Posterior cingulate gyrus (tissue), 11 donors: ENCODE measurements at places on chromosomes 3 and 15.

DNA sequence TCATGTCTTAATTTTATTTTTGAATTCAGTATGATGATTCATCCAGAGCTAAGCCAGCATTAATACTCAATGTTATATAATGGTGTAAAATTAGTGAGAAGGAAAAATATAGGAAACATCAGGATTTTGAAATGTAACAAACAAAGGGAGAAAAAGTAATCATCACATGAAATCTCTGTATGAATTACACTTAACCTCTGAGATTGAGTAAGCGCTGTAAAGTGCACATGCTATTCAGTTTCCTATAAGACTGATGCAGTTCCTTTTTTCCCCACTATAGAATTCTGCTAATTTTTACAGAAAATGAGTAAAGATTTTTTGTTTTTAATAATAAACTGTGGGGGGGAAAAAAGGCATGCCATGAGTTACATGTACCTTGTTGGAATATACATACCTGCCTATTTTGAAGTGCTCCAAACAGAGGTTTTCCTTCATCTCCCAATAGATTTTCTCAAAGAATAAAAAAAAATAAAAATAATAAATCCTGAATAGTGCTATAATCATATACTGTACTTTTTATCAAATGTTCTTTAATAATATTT, 64.0 kb upstream of the TTBK2 start:
- no peak for DNase-seq

- DNase-seq: no peak
These were observed 73.5 kb downstream of the MGLL start for GRCh38 chr3:127748754-127749327.

GRCh38 chr3:140076552-140076951, 141.6 kb downstream of the CLSTN2 start:
- no peak for DNase-seq

GRCh38 chr3:17141699-17142098, 256.9 kb downstream of the PLCL2 start:
- no peak for DNase-seq

- no peak for DNase-seq
These were observed 121.6 kb downstream of the TFG start for GRCh38 chr3:100830931-100831330.

- DNase-seq: no peak
These were observed 32.1 kb upstream of the TNFAIP8L3 start for GRCh38 chr15:51126842-51127241.

- DNase-seq: no peak
These were observed 77.9 kb downstream of the ADAMTS17 start for GRCh38 chr15:100263721-100264455.

DNA sequence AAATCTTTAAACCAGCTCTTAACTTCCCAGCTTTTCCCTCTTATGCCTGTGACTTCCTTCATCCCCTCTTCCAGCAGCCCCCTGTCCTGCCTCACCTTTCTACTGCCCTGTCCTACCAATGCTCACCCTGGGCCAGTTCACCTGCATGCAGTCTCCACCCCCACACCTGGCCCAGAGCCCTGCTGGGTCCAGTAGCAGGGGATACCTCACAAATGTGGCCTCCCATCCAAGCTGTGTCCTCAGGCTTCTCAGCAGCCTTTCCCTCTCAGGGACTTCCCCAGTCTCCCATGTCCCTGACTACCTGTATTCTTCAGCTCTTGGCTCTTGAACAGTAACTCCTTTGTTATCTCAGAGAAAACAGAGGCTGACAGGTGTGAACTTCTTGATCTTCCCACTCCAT, 503.2 kb downstream of the MFSD1 start:
- no peak for DNase-seq

GRCh38 chr3:44984335-44984734, 8.3 kb downstream of the EXOSC7 start:
- no peak for DNase-seq

DNA sequence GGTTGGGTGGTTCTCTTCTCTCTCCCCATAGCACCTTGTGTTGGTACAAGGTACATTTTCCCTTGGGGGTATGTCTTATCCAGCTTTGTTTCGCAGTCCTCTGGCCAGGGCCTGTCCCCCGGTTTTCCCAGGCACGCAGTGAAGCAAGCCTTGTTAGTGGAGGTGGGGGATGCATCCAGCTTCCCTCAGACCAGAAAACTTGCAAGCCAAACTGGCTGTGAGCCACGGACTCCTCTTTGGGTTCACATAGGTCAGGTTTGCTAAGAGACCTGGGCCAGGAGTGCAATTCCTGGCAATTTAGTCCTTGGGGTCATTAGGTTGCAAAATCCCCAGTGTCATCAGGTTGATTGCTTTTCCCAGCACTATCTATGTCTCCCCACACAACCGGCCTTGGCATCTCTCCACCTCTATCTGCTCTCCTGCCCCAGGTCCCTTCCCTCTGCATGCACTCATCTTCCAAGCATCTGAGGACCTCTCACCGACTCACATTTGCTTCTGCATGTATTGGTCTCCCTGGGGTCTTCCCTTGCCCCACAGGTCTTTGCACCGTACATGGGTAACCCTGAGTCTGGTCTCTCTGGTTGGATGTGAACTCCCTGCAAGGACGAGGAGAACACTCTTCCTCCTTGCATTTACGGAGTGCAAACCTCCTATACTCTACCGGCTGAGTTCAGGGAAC, 34.2 kb downstream of the BCL2L10 start:
- DNase-seq: no peak

DNA sequence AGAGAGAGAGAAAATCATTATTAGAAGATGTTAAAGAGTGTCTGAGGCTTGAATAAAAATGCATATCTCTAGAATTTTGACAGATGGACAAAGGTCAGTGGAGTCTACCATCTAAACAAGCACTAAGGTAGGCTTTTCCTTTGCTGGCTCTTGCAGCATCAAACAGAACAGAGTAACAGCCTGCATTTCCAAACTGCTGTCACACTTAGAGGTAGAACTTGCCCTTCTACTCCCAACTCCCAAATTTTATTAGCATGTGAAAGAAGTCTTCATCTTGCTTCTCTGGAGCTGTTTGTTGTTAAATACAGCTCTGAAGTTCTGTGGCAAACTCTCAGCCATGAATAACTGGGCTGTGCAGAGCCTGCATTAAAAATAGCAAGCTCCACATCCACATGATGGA, 4.1 kb upstream of the MB21D2 start:
- DNase-seq: no peak

DNA sequence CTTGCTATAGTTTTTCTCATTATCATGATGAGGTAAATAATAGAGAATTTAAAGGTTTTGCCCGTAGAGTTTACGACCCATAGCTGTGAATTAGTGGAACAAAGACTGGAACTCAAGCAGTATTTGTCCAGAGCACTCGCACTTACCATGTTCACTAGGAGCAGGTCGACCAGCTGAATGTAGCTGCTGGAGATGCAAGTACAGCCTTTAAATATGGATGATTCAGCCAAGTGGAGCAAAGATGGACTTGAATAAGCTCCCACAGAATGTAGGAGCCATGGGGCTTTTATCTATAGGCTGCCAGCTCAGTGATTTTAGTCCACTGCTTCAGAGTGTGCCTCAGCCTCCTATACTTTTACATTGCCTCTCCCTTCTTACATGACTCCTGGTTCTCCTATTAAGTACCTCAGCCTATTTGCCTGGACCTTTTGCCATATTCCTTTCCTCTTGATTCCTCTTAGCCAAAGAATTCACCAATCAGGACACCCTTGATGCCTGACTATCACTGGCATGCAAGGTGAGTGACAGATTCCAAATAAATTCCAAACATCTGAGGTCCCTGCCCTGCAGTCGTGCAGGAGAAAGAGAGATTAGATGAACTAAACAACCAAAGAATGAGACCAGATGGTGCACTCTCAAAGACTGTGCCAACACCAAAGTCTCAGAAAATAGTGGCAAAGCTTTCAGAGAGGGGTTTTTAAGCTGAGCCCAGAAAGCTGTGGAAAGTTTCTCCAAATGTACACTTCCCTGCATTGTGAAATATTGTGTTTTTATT, 3.9 kb downstream of the MKRN3 start:
- no peak for DNase-seq

DNA sequence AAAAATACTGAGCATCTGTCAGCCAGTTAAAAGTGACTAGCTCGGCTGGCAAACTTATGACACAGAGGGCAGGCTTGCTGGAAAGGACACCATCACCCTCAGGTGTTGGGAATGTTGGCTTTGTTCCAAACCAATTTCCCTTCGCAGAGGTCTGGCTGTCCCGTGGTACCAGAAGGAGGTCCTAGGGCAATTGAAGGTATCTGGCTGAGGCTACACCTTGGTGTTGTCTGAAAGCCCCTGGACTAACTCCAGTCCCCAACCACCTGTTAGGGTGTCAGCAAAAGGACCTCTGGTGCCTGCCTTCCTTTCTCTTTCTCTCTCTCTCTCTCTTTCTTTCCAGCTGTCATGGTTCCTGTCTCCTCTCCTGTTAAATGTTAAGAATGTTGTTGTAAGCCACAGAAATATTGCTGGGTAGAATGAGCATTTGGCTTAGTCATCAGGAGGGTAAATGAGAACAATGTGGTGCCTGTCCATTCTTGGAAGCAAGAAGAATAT, 12.5 kb downstream of the PRR20G start:
- DNase-seq: no peak

- DNase-seq: no peak
These were observed 1.3 kb downstream of the RAD51 start for GRCh38 chr15:40696228-40696627.

- no peak for DNase-seq
These were observed 160.6 kb upstream of the ICE2 start for GRCh38 chr15:60639502-60639901.

- DNase-seq: no peak
These were observed 22.4 kb downstream of the NANOGP8 start for GRCh38 chr15:35062738-35063099.

- DNase-seq: no peak
These were observed 160.7 kb downstream of the BBX start for GRCh38 chr3:107683447-107683846.

DNA sequence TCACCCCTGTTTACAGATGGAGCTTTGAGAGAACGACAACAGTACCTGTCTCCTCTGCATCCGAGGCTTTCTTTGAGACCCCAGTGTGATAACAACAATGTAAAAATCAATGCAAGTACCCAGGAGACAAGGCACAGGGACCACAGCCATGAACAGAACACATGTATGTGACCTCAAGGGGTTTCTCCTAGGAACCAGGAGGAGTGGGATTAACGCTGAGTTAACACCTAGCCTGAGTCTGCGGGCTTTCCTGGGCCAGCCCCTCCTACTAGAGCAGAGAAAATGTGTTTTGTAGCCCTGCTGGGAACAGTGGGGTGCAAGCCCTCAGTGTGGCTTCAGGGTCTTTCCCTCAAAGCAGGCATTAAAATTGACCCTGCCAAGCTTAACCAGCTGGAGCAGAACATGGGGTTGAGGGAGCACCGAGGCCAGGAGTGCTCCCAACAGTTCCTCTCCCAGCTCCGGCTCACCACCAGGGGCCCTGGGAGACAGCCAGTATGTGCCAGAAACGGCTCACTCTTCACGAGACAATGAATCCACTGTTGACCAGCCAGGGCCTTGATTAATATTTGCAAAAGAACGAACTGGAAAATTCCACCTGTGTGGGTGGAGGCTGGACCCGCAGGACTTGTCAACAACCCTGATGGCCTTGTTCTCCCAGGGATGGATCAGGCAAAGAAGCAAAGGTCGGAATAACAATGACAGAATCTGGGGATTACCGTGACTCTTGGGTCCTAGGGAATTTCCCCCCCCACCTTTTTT, 3.6 kb downstream of the CHDH start:
- DNase-seq: peak; percentile 86

GRCh38 chr3:171688593-171688992, 121.7 kb downstream of the PLD1 start:
- no peak for DNase-seq

DNA sequence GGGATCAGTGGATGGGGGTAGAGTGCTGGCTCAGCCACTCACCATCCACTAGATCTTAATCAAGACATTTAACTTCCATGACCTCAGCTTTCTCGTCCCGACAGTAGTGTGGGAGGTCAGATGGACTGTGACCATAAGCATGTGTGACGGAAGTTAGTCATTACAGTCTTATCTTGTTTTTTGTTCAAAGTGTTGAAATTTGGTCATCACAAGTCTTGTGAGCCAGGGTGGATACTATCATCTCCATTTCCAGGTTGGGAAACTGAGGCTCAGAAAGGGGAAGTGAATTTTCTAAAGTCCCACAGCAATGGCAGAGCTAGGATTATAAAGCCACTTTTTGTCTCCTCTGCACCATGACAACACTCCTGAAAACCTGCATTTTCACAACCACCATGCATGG, 32.0 kb upstream of the ITGA11 start:
- DNase-seq: no peak
